Pulmonary artery endothelial cell (primary cell): ENCODE measurements at places on chromosomes 4 and X. TPM values are rescaled to one million over a fixed set of nuclear protein-coding genes. Genes with fewer than 3 reads are reported as not detected.

KLB gene
- not detected in 2 replicates for total RNA-seq

PF4V1 gene
- total RNA-seq: 1.1 TPM in 1 of 2 replicates, not detected in the other

UGT2B17 gene
- not detected in 2 replicates for total RNA-seq

CC2D2A gene
- total RNA-seq: 12.3 and 13.2 TPM in 2 replicates

DGAT2L6 gene
- not detected in 2 replicates for total RNA-seq

BRCC3 gene
- 15.8 and 23.0 TPM in 2 replicates for total RNA-seq

PABPC1L2A gene
- not detected in 2 replicates for total RNA-seq

DSPP gene
- total RNA-seq: not detected in 2 replicates

CXCL11 gene
- 1.9 and 2.6 TPM in 2 replicates for total RNA-seq

MAGEC3 gene
- not detected in 2 replicates for total RNA-seq

ARHGEF9 gene
- 7.1 and 9.4 TPM in 2 replicates for total RNA-seq

PNMA6A gene
- 0.53 and 1.6 TPM in 2 replicates for total RNA-seq

F8A2 gene
- total RNA-seq: not detected in 2 replicates

GLUD2 gene
- total RNA-seq: 3.5 and 3.7 TPM in 2 replicates

SPATA18 gene
- 7.5 and 14.1 TPM in 2 replicates for total RNA-seq

LARP7 gene
- 19.1 and 26.4 TPM in 2 replicates for total RNA-seq

PLK4 gene
- total RNA-seq: 19.2 and 33.5 TPM in 2 replicates

GLA gene
- total RNA-seq: 25.8 and 36.7 TPM in 2 replicates

SOX3 gene
- total RNA-seq: not detected in 2 replicates

ARHGEF38 gene
- total RNA-seq: not detected in 2 replicates

SLC9B1 gene
- total RNA-seq: 0.59 and 0.67 TPM in 2 replicates

SLIT2 gene
- 10.1 and 24.2 TPM in 2 replicates for total RNA-seq

MORC4 gene
- total RNA-seq: 17.2 and 21.2 TPM in 2 replicates

H2BW2 gene
- total RNA-seq: not detected in 2 replicates

CDKL5 gene
- total RNA-seq: 2.0 and 2.5 TPM in 2 replicates

L1CAM gene
- 0.11 and 0.13 TPM in 2 replicates for total RNA-seq

SMIM10 gene
- total RNA-seq: 1.3 and 2.2 TPM in 2 replicates

XAGE1A gene
- not detected in 2 replicates for total RNA-seq

HS3ST1 gene
- 2.5 and 5.3 TPM in 2 replicates for total RNA-seq

F8 gene
- 1.2 and 1.6 TPM in 2 replicates for total RNA-seq

FMR1NB gene
- not detected in 2 replicates for total RNA-seq

PRSS48 gene
- total RNA-seq: not detected in 2 replicates

PRSS12 gene
- total RNA-seq: 0.26 TPM in 1 of 2 replicates, not detected in the other

GSTCD gene
- total RNA-seq: 14.9 and 21.4 TPM in 2 replicates

ZMAT1 gene
- total RNA-seq: 0.95 and 1.2 TPM in 2 replicates

LANCL3 gene
- 0.35 and 0.99 TPM in 2 replicates for total RNA-seq
